ENCODE measurements at places on chromosomes 16 and 17.

DNA sequence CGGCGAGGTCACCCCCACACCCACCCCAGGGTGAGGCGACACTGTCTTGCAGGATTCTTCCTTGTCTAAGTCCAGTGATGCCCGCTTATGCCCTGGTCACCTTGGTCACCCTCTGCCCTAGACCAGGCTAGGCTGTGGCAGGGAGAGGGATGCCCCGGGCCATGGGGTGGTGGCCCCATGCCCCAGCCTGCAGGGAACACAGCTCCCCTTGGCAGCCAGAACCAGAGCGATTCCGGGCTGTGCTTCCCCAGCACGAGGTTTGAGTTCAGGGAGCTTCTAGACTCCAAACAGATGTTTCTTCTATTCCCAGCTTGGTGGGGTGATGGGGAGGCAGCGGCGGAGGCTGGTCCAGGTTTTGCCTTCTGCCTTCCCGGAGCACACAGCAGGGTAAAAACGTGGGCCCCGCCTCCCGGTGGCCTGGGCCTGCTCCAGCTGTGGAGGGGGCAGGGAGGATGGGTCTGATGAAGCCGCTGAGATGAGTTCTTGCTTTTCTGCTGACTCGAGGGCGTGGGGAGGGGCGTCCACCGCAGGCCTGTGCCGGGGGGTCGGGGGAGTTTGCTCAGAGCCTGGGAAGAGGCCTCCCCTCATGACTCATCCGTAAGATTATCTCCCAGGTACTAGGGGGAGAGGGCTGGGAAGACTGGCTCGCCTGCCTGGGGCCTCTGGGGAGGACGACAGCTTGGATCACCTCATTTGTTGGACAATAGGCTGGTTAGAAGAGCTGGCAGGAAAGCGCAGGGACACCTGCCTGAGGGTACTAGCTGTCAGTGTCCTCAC lies 15.4 kb downstream of the SMTNL2 start:
- no peak for DNase-seq

DNA sequence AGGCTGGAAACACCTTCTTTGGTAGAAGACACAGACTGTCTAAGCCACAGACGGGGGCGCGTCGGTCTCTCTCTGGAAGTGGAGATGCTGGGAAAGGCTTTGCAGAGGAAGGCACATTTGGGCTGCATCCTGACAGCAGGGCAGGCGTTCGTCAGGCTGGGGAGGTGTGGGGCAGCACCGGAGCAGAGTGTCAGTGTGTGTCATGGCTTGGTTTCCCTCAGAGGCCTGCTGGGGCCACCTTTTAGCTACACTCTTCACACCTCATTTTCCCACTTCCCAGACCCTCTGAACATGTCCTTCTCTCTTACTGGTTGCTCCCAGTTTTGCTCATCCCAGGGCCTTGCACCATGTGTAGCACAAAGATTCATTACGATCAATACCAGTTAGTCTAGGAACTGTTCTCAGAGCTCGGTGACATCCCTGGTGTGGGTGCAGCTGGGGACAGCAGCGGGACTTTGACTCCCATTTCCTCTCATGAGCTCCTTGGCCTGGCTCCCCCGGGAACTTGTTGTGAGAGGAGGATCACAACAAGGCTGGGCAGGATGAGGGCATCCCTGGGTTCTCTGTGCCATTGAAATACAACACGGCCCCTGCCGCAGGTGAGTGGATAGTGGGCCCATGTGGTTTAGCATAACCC lies 33.1 kb downstream of the SMARCE1 start:
- no peak for DNase-seq

- DNase-seq, result no peak
Observed at GRCh38 chr16:7513429-7513828, 180.8 kb downstream of the RBFOX1 start.

DNA sequence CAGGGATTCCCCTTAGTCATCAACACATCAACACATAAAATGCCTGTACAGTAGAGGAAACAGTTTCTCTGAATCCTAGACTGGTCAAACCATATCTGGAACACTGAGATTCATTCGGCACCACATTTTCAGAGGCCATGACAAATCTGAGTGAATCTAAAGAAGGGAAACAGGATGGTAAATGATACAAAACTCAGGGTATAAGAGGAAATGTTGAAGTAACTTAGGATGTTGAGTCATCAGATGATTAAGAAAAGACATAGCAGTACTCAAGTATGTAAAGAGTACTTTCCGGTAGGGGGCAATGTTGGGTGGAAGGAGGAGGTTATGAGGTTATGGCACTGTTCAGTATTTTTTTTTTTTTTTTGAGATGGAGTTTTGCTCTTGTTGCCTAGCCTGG lies 358.5 kb upstream of the PMFBP1 start:
- DNase-seq, result no peak

DNA sequence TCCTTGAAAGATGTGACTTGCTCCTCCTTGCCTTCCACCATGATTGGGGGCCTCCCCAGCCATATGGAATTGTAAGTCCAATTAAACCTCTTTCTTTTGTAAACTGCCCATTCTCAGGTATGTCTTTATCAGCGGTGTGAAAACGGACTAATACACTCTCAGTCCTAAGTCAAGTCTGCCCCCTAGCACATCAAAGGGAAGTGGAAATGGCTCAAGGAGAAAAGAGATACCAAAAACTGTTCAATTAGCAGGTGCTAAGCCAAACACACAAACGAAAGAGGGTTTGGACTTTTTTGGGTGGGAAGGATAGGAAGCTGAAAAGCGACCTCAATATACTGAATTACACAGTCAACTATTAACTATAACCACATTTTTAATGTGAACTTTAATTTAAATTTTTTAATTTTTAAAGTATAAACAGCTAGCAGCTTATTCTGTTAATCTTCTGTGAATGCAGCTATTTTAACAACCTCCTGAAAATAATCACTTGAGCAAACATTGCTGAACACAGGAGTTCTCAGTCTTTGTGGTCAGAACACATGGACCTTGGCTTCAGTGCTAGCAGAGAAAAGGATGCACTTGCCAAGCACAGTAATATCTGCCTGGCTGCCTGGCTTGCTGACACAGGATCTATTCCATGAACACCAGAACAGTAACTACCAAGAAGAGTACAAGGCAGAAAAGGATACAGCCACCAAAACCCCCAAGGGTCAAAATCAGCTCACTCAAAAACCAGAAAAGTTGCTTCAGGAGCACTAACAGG lies 10.9 kb downstream of the ZNF18 start:
- no peak for DNase-seq

DNA sequence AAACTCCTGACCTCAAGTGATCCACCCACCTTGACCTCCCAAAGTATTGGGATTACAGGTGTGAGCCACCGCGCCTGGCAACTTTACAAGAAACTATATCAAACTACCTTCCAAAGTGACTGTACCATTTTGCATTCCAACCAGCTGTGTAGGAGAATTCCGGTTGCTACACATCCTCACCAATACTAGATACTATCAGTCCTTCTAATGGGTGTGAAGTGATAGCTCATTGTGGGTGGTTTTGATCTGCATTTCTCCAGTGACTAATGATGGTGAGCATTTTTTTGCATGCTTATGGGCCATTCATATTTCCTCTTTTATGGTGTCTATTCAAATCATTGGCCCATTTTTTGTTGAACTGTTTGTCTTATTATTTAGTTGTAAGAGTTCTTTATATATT lies 37.7 kb downstream of the SCNN1B start:
- no peak for DNase-seq

GRCh38 chr17:77474292-77474988 lies 333.7 kb downstream of the SEC14L1 start:
- no peak for DNase-seq

DNA sequence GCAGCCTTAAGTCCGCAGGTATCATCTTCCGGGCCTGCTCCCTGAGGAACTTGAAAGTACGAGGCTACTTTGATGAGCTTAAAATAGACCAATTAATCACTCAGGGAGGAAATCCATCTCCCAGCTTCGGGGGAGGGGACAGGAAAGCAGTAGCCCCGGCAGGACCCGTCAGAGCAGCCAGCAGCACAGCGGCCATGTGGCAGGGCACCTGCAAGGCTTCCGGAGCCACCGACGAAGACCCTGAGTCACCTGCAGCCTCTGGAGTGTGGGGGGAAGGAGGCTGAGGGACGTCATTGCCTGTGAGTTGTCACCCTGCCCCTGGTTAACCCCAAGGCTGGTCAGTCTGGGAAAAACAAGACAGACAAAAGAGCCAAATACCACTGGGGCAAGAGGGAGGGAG lies 4.4 kb upstream of the CYB561 start:
- DNase-seq, result no peak

DNA sequence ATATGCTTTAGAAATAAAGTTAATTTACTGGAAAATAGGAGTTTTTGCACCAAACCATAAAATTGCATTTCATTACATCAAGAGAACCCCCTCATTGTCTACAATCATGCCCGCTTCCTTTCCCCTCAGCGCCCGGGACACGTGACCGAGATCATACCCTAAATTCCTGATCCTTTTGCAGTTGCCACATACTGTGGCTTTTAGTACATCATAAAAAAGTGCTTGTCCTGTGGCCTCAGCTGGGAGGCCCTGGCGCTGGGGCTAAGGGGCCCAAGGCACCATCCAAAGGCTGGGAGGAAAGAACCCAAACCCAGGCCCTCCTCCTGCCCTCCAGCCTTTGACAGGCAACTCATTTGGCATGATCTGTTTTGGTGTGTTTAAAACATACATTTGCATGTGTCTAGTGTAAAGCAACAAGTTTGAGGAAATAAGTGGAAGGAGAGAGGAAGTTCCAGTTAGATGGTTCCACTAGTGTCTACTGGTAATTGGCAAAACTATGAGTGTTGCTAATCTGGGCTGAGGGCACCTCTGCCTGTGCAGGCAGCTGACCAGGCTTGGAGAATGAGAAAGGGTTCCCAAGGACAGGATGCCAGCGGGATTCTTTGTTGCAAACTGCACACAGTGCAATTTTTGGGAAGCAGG lies 6.0 kb downstream of the CDK5R1 start:
- DNase-seq, result no peak

GRCh38 chr16:84884596-84885341 lies 65.0 kb downstream of the CRISPLD2 start:
- DNase-seq, result no peak

- no peak for DNase-seq
Observed at GRCh38 chr17:78415821-78416711, 37.6 kb downstream of the PGS1 start.

- DNase-seq, result no peak
Observed at GRCh38 chr16:66959704-66960161, 1.3 kb upstream of the CES3 start.

DNA sequence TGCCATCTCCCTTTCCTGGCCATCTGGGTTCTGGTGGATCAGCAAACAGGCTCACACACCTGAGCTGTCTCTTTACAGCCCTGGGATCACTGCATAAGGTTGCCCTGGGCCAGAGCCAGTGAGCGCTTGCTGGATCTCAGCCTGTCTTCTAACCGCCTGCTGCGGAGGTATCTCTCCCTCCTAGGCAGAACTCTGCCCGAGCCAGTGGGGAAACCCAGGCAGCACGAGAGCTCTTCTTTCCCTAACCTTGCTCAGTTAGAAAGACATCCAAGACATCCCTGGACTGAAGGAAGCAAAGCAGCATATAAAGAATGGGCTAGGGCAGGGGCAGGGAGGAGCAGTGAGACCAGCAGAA lies 6.4 kb downstream of the HAS3 start:
- no peak for DNase-seq

GRCh38 chr17:489758-490329 lies 137.2 kb upstream of the RPH3AL start:
- DNase-seq, result peak; percentile 30

GRCh38 chr17:79995696-79996095 lies 40.0 kb downstream of the TBC1D16 start:
- DNase-seq, result no peak

DNA sequence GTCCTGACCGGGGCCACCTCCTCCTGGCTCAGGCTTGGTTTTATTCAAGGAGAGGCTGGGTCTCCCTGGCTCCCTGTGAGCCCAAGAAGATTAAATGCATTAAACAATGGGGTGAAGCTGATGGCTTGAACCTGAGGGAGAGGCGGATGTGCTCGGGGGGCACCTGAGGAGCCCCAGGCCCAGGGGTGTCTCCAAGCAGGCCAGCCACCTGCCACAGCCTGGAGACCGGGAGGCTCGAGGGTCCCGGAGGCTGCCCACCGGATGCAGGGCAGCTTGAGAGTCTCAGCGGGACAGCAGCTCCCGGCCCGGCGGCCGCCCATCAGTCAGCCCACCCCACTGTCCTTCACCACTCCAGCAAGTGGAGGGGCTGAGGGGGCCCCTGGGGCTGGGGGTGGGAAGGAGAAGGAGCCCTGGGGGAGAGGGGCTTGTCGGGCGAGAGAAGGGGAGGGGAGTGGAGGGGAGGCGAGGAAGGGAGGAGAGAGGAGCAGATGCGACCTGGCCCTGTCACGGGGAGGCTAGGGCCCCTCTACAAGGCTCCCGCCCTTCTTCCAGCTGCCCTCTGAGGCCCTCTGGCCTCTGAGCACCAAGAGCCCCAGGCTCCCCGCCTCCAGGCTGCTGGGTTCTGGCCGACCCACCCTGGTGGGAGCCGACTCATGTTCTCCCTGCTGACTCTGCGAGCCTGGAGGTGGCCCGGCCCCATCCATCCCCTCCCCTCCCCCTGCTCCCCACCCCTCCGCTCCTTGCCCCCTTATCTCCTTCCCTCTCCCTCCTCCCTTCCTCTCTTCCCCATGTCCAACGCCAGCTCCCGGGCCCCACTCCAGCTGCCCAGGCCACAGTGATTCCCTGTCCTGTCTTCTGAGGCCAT lies 13.2 kb downstream of the CD7 start:
- no peak for DNase-seq

- no peak for DNase-seq
Observed at GRCh38 chr17:17710355-17710727, 29.1 kb downstream of the RAI1 start.

- DNase-seq, result no peak
Observed at GRCh38 chr16:64211331-64211730, 910.5 kb downstream of the CDH11 start.

DNA sequence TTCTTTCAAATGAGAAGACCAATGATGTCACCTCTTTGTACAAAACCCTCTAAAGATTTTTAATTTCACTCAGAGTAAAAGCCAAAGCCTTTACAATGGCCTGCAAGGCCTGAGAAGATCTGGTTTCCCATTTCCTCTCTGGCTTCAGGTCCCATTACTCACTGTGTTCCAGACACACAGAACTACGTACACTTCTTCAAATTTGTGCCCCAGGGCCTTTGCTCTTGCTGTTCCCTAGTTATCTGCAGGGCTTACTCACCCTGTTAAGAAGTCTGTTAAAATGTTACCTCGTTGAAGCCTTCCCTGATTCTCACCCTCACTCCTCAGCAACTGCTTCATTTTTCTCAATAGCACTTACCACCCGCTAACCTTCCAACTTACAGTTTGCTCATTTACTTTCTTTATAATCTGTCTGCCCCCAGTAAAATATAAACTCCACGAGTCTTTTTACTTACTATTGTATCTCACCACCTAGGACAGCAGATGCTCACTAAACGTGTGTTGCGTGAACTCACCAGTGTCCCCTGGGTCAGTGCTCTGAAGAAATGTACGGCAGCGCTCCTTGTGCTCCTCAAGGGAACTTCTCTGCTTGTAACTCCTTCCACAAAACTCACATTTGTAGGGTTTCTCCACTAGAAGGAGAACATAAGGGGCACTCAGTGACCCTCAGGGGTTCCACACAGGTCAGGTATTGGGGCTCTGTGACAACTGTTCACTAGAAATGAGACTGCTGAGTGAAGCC lies 50.2 kb downstream of the GRB7 start:
- no peak for DNase-seq

- no peak for DNase-seq
Observed at GRCh38 chr17:75277664-75278071, 6.6 kb upstream of the MIF4GD start.

GRCh38 chr17:44095647-44096496 lies 25.3 kb downstream of the G6PC3 start:
- no peak for DNase-seq

GRCh38 chr16:10751291-10751697 lies 7.7 kb downstream of the NUBP1 start:
- no peak for DNase-seq

GRCh38 chr17:2959371-2960130 lies 103.9 kb downstream of the OR1D5 start:
- DNase-seq, result no peak

Data from stimulated activated CD8-positive, alpha-beta memory T cell treated with anti-CD3 and anti-CD28 coated beads, Interleukin-12 subunit alpha, Interleukin-12 subunit beta, amount 100 ng/mL, for 4 hours (primary cell).